ENCODE measurements at places on chromosomes 5 and 9. TPM values are rescaled to one million over a fixed set of nuclear protein-coding genes. Genes with fewer than 3 reads are reported as not detected.

The SLC28A3 gene
- total RNA-seq = 1.6 TPM

DNA sequence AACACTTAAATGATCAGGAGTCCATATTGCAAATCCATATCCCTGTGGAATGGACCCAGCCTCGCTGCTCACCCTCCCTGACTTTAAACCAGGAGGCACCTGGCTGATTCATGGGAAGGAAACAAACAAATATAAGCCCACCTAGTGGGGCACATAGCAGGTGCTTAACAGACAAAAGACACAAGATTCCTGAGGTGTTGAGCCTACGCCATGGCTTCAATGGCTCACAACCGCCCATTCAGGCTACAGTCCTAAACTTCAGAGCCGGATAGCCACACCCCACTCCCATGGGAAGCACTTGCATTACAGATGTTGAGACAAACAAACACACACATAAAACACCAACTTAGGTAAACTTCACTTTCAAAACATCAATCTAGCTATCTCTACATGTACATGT is 359.9 kb downstream of the ICE1 start:
- no peak for DNase-seq

The EQTN gene
- total RNA-seq = not detected

DNA sequence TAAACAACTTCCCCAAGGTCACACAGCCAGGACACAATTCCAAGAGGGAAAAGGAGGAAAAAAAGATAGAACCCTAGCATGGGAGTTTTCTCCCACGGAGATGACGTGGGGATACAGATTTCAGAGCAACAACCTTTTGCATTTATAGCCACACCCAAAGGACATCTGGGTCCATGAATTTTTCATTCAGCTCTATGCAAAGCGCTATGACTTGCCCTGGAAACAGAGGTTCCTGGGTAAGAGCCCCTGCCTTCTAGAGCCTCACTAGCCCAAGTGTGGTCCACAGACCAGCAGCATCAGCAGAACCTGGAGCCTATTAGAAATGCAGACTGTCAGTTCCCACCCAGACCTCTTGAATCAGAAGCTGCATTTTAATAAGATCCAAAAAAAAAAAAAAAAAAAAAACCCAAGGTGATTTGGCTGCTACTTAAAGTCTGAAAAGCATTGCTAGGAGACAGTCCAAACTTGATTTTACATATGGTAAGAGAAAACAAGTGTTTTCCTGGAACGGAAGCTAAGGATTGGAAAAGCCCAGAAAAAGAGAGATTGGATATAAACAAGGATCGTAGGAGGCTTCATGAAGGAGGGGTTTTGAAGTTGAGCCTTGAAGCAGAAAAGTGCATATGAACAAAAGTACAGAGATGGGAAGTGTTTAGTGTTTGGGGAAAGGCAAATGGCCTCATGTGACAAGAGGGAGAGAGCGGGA is 17.6 kb upstream of the ADAM19 start:
- DNase-seq = no peak

The CTNNAL1 gene
- total RNA-seq = 69.4 TPM

The SPATA31E1 gene
- not detected for total RNA-seq

DNA sequence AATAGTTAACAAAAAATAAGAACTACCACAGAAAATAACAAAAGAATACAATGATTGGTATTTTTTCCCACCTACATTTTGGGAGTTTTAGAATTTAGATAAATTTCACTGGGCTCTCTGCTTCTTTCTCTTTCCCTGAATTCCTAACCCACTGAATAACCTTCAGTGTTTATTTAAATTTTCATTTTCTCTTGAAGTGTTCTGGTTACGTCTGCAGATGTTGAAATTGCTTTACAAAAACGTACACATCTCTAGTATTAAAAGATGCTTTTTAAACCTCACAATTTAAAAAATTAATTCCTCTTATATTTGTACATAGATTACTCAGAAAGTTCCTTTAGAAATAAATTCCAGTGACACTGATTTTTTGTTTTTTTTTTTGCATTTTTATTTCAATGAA is 158.7 kb upstream of the TUT7 start:
- no peak for DNase-seq

DNA sequence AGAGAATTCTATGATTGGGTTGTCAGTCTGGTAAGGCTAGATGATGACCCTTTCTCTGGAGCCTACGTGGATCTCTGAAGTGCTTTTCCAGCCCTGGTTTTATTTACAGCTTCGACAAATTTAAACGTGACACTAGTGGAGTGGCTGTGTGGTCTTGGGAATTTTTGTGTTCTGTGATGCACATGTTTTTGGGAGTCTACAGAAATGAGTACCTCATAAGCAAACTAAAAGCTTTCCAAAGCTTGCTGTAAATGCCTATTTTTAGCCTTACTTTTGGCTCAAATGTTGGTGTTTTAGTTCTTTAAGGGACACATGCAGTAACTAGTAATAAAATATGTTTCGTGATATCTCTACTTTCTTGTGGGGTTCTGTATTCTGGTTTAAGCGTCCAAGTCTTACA is 3.3 kb downstream of the LARP1 start:
- DNase-seq = no peak

The GTF2H2 gene
- 27.0 TPM for total RNA-seq

- no peak for DNase-seq
Measured at GRCh38 chr5:7181841-7182240, 214.1 kb upstream of the ADCY2 start.

DNA sequence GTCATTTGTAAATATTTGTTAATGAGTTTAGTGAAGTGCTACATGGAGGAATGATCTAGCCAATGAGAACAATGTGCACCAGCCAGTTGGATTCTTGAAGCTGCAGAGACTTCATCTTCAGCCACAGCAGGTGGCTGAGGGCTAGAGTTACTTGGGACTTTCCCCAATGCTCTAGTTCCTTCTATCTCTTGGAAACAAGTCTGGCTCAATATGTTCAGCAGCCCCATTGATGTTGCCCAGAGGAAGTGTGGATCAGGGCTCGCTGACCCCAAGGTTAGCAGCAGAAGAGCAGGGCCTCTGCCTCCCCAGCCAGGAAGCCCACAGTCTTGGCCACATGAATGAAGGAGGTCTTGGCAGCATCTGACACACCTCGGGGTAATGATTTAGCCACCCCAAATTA is 117.5 kb downstream of the SLC1A3 start:
- DNase-seq = no peak

GRCh38 chr5:178322736-178323540 is 90.3 kb upstream of the PHYKPL start:
- peak; percentile 54 for DNase-seq

- no peak for DNase-seq
Measured at GRCh38 chr5:102750151-102750834, 4.8 kb upstream of the PAM start.

Data from upper lobe of right lung (tissue), 1 donor.